ENCODE measurements at places on chromosomes 7 and 10.

DNA sequence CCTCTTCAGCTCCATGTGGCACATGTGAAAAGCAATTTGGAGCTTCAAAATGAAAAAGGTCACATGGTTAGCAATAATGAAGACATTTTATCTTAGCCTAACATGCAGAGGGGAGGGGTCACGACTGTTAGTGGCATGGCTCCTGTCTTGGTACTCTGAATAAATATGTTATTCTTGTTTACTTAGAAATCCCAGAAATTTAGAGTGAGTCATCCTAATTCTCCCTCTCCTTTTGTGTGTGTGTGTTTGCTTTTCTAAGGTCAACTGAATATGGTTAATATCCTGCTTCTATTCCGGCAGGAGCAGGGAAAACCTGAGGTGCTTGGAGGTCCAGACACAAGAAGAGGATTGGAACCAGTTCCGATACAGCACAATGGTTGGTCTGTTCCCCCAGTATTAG lies 17.6 kb downstream of the BCCIP start:
- DNase-seq, result peak; percentile 22

DNA sequence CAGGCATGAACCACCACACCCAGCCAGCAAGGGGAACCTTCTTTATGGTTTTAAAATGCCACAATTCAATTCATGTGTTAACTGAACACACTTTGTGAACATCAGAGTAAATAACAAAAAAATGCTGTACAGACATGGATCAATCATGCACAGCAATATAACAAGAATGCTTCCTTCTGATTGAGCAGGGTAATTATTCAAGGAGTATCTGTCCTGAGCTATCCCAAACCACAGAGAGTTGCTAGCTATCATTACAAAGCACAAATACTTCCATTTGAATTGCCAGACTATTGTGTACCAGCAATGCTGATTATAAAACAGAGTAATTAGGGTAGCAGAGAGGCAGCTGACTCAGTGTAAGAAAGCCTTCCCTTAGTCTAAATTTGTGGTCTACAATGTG lies 11.3 kb upstream of the RHOBTB1 start:
- no peak for DNase-seq

DNA sequence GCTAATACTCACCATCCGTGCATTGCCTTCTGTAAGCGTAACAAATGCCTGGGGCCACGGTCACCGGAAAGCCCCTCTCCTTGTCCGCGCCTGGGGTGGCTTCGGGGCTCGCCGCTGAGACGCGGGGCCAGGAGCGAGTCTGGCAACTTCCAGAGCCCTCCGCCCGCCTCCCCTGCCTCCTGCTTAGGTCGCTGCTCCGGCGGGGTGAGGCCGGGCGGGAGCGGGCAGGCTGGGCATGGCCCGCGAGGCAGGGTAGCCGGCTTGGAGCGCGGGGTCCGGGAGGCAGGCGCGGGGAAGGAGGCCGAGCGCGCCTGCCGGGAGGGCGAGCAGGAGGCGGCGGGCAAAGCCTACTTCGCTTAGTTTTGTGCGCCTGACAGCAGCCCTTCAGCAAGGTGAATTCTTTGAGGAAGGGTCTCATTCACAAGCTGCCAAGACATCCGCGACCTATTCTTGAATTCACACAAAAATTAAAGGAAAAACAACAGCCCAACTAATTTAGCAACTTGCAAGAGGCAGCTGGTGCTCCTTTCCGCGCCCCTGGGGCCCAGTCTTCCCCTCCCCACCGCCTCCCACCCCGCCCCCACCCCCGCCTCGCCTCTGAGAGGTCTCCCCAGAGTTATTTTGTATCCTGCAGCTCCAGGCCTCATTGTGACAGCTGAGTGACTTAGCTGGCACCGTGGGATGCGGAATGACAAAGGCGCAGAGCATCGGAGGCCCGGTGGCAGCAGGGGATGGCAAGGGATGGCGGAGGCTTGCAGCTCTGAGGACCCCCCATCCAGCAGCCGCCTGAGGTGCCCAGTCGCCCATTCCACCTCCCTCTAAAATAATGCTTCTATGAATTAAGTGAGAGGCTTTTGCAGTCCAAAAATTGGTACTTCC lies 12.8 kb upstream of the KAT6B start:
- no peak for DNase-seq

DNA sequence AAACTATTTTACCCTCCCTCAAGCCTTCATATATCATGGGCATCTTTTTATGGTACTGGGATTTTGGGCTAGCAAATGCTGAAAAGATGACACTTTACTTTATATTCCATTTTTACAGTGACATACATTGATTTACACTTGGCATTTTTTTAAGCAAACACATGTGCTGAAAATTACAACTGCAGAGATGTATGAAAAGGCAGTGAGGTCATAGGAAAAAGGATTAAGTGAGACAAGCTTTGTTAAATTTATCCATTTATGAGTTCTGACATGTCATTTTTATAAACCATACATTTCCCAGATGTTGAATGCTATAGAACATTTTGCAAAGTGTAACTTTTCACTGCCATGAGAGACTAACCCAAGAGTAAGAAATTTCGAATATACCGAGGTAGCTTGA lies 68.8 kb upstream of the RSU1 start:
- DNase-seq, result peak; percentile 36

- DNase-seq, result no peak
These were observed 80.5 kb downstream of the HECW1 start for GRCh38 chr7:43192806-43193460.
